ENCODE measurements at places on chromosomes 5 and 9.

DNA sequence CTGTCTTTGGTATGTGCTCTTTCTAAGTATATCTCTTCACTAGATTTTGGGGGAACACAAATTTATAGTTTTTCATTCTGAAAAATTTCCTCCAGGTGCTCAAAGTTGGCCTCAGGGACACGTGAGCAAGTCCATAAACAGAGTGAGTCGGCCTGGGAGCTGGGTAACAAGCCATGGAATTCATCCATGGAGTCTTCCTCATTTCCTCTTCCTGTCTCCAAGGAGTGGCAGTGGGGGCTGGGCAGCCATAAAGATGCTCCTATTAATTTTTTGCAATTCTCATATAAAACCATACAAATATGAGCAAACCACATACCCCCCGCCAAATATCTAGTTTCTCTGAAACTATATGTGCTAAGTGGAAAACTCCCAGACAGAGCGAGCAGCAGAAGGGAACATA lies 136.6 kb upstream of the OTULINL start:
- no peak for DNase-seq

GRCh38 chr9:96550659-96551058 lies 69.0 kb downstream of the CDC14B start:
- no peak for DNase-seq

DNA sequence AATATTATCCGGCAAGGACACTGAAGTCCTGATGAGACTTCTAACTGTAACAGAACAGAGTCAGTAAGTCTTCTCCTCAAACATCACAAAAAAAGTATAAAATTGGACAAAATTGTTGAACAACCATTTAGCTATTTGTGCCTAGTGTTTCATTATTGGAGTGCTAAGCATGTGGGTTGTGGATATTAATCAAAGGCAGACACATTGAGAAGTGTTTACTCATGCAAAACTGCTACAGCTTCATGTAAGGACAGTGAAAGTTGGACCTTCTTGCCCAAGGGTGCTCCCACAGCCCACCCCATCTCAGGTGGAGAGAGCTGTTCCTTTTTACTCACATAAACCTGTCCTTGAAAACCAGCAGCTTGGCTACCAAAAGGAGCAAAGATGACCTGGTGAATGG lies 355.1 kb upstream of the DAB2 start:
- no peak for DNase-seq

GRCh38 chr9:19410594-19410993 lies 1.8 kb downstream of the ACER2 start:
- DNase-seq, result no peak

DNA sequence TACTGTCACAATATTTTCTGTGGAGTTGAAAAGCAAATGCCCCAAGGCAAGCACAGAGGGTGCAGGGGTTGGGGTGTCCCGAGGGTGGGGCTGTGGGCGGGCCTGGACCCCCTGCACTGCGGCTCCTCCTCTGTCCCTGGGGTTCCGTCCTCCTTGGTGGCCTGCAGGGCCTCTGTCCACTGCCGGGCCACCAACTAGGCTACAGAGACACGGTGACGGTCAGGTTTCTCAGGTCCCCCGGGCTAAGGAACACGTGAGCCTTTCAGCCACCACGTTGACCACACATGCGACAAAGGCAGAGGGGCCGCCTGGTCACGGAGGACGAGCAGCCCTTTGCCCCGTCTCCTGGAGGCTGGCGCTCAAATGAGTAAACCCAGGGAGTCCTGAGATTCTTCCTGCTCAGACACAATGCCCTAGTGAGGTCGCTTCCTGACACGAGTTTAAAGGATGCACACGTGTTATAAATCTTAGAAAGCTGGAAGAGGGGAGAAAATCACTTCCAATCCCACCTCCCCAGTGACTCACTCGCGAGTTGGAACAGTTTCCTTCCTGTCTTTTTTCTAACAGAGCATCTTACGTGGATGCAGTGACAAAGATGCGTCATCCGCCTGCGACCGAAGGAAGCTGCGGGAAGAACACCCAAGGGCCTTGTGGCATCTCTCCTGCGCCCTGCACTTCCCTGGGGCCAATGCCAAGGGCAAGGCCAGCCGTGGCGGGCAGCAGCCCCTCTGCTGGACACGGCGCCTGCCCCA lies 24.8 kb upstream of the OBP2B start:
- no peak for DNase-seq

DNA sequence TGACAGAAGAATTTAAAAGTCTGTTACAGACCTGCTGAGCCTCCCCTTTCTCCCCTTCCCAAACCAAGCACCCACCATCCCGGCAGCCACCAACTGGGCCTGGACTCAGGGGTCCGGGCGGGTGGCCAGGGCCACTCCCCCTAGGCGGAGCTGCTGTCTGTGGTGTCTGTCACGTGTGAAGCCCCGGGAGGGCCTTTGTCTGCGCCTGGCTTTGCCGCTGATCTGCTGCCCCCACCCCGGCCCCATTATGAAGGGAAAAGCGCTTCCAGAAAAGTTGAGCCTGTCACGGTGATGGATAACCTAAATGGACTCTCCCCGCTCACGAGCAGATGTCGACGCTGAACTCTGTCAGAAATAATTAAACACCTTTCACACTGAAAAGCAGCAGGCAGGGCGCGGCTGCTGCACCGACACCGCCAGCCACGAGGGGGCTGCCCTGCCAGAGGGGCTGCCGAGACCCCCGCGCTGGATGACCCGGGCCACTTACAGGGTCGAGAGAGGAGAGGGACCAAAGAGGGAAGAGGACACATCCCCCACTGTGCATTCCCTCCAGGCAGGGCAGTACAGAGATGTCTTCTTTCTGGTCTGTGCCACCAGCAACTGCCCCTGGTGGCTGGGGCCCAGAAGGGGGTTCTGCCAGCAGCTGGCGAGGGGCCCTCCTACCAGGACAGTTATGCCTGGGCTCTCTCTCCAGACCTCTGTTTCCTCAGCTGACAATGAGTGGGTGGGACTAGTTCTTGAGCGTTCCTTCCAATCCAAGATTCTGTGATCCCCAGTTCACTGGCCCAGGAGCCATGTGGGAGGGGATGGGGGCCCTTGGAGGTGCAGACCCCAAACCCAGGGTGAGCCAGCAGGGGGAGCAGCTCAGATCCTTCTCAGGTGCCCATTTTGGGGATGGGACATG lies 36.0 kb upstream of the BARHL1 start:
- DNase-seq, result no peak

DNA sequence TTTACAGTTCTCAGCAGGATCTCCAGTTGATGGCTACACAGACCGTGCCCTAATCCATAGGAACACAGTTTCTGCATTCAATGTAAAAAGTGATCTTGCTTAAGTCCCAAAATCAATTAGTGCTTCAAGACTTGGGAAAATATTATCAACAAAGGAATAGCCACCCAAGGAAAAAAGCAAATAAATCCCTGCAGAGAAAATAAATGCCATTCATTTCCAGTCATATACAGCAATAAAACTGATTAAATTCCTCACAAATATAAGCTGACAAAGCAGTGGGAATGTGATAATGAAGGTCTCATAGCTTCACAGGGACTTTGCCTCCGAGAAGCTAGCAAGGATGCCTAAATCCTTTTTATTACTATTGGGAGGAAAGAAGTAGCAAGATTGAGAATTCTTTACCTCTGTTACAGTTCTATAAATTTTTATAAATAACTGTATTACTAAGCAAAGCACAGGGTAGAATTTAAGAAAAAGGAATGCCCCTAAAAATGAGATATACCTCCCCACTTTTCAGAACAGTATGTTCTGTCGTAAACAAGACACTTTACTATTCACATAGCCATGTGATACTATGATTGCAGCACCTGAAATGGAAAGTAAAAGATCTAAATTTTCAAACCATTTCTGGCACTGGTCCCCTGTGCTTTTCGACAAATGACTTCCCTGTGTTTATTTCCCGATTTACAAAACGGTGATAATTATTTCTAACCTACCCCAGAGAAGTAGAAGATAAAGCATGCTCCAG lies 59.8 kb downstream of the ARSB start:
- no peak for DNase-seq

GRCh38 chr5:155081618-155082017 lies 68.1 kb downstream of the KIF4B start:
- DNase-seq, result no peak

DNA sequence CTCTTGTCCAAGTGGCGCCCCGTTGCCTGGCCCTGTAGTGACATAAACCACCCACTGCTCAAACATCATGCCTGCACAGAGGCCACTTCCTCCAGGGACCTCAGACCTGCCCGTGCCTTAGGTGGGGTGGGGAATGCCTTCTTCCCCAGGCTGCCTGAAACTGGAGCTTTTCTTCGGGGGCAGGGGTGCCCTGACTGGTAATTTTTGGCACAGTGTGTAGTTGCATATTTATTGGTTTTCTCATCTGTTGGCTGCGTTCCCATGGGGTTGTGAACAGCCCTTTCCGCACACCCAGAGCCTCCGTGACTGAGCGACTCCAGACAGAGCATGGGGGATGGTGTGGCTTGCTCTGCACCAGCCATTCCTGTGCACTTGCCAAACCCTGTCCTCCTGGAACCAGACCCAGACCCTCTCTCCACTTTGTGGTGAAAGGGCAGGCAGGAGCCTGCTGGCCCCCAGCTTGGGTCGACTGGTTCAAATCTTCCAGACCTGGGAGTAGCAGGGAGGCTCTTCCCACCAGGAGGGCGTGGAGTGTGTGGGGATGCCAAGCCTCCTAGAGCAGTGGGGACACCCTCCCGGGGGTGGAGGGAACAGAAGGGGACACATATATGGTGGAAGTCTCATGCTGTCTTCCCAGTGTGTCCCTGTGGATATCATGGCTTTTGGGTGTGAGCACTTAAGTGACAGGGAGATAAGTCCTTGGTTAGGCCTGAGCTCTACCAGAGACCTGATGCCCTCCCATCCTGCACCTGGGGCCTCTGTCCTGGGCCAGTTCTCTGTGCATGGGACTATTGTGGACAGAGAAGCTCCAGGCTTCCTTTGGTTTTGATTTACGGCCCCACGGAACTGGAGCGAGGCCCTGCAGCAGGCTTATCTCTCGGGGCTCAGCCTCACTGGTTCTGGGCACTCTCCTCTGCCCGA lies 39.6 kb downstream of the WNK2 start:
- no peak for DNase-seq

- DNase-seq, result no peak
Observed at GRCh38 chr9:129713402-129713679, 39.5 kb downstream of the PTGES start.

GRCh38 chr9:125428060-125428901 lies 166.7 kb downstream of the GAPVD1 start:
- no peak for DNase-seq

DNA sequence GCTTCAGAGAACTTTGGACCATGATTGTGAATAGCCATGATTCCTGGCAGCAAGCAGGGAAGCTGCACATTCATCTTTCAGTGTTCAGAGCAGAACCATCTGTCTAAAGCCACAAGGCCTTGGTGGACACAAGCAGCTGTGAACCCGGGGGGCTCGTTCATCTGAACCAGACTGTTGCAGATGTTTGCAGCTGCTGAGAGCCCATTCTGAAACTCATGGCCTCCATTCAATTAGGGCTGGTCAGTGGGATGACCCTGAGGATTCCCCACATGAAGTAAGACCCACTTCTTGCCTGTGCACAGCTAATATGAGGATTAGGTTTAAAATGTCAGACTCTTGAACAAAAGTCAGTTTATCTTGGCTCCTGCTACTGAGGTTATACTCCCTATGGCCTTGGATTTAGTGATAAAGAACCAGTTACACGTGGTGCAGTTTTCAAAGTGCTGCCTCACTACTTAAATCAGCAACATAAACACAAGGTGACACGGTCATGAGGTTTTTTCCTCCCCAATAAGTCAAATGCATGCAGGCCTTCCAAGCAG lies 109.8 kb upstream of the IFNK start:
- no peak for DNase-seq

- no peak for DNase-seq
Observed at GRCh38 chr5:125823572-125823971, 599.6 kb upstream of the GRAMD2B start.

DNA sequence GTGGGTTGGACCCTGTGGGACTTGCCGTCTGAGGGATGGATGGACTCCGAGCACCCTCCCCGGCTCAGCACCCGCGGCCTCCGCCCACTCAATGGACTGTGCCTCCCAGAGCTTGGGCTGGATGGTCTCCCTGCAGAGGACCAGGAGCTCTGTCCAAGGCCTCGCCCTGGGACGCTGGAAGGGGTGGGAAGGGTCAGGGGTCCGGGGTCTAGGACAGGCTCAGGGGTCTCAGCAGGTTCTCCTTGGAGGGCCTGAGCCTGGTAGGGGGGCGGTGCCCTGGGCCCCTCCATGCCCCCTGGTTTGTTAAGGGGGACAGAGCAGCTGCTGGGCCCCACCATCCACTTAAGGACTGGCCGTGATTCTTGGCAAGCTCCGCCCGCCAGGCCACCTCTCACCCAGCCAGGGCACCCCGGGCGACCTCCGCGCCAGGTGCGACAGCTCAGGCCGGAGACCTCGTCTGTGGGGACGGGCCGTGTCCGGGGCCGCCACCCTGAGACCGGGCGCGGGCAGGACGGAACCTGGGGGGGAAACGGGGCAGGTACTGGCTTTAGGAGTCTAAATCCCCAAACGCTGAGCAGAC lies 29.2 kb downstream of the EXOC3 start:
- DNase-seq, result no peak

DNA sequence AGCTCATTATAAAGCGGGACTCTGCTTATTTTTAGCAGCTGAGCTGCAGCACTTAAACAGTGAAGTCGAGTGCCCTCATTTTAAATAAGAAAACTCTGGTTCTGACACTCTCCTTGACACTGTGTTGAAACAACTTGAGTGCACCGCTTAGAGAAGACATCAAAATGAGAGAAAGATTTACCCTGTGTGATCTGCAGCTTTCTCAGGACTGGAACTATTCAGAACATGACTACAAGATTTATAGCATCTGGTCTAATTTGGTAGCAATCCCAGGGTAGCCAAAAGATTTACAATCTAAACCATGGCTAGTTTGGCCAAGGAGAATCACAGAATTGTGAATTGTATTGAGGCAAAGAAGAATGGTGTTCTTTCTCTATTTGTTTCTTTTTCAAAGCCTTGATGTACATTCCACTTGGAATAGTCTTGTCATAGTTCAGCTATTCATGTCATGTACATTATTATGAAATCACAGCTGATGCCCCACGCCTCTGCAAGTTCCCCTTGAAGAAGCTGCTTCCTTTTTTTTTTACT lies 38.7 kb downstream of the PLEKHG4B start:
- DNase-seq, result no peak

- DNase-seq, result no peak
Observed at GRCh38 chr5:40521925-40522324, 157.8 kb upstream of the PTGER4 start.
